ENCODE measurements at places on chromosomes 4 and X. TPM values are rescaled to one million over a fixed set of nuclear protein-coding genes. Genes with fewer than 3 reads are reported as not detected.

Gene PRDX4
- total RNA-seq: 179 TPM

Gene NUDT11
- 4.3 TPM for total RNA-seq

Gene STOX2
- total RNA-seq: 17.6 TPM

Gene RBMXL3
- 1.4 TPM for total RNA-seq

Gene ARHGAP6
- 5.1 TPM for total RNA-seq
